Activated CD4-positive, alpha-beta T cell treated with anti-CD3 and anti-CD28 coated beads, Interleukin-2, amount 50 U/mL, for 16 hours (primary cell): ENCODE measurements at places on chromosomes 1 and 21.
A peak's percentile ranks its signal among the peaks of the same experiment; 100 is the strongest.

DNA sequence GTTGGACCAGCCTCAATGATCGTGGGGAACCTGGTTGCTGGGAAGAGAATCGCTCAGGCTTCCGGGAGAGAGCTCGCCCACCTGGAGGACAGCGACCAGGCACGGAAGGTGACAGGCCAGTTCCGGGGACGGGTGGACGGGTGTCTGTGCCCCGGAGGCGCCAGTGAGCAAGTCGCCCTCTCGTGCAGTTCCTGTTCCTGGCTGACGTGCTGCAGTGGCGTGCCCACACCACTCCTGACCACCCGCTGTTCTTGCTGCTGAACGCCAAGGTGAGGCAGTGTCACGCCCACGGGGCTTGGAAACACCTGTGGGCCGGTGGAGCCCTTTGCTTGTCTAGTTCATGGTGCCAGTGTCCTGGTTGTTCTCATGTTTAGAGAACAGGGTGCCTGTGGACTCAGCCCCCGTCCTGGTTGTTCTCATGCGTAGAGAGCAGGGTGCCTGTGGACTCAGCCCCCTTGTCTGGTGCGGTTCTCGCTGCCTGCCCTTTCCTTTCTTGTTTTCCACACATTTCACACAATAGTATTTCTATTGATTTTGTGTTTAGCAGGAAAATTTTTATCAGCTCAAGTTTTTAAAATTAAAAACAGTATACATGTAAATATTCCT, 53.1 kb downstream of the S100B start:
- DNase-seq: no peak

DNA sequence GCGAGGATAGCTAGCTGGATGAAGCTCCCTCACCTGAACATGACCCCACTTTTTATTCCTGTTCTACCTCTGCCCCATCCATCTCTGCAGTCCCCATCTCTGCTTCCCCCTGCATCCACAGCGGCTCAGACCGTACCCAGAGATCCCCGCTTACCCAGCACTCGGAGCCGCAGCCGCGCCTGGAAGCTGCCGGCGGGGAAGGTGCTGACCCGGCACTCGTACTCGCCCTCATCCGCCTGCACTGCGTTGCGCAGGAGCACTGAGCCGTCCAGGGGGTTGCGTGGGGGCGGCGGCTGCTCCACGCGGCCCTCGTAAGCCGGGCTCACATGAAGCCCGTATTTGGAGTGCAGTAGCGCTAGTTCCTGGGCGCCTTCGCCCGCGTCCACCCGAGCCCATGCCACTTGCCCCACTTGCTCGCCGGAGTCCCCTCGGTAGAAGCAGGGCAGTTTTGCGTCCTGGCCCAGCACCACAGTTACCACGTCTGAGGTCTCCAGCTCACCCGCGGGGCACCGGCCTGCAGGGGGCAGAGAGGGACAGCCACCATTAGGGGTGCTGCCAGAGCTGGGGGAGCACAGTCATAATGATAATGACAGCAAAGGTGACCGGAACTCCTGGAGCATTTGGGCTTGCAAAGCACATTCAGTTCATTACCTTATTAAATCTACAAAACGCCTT, 9.8 kb downstream of the NECTIN4 start:
- DNase-seq: peak; percentile 12

DNA sequence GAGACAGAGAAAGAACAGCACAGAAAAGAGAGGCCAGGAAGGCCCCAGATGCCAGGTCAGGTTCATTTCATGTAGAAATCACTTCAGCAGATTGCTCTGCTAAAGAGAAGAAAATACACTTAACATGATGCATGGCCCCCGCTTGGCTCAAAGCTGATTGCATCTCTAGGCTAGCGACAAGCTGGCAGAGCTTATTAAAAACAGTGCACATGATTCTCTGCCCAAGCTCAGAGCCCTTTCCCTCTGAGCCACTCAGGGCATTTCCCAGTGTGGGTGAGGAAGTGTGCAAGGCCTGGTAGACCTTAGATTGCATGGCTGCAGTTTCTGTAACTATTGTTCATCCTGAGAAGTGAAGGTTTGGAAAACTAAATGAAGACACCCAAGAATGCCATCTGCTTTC, 3.3 kb upstream of the CAPN9 start:
- DNase-seq: no peak

DNA sequence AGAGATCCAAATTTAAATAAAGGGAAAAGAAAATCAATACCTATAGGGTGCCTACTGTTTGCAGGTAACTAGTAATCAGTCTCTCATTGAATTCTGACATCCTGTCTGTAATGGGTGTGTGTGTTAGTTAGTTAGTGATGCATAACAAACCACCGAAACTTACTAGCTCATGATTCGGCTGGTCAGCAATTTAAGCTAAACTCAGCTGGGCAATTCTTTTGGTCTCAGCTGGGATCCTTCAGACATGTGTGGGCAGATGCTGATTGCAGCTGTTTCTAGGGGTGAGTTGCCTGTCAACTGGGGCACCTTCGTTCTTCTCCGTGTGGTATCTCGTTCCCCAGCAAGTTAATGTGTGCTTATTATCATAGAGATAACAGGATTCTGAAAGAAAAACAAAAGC, 40.2 kb upstream of the ZNF124 start:
- DNase-seq: no peak

- DNase-seq: no peak
These were observed 20.2 kb downstream of the SKI start for GRCh38 chr1:2248127-2248826.

GRCh38 chr1:77664939-77665516, 17.4 kb downstream of the ZZZ3 start:
- no peak for DNase-seq

- DNase-seq: no peak
These were observed 28.9 kb downstream of the ERI3 start for GRCh38 chr1:44326024-44326701.

DNA sequence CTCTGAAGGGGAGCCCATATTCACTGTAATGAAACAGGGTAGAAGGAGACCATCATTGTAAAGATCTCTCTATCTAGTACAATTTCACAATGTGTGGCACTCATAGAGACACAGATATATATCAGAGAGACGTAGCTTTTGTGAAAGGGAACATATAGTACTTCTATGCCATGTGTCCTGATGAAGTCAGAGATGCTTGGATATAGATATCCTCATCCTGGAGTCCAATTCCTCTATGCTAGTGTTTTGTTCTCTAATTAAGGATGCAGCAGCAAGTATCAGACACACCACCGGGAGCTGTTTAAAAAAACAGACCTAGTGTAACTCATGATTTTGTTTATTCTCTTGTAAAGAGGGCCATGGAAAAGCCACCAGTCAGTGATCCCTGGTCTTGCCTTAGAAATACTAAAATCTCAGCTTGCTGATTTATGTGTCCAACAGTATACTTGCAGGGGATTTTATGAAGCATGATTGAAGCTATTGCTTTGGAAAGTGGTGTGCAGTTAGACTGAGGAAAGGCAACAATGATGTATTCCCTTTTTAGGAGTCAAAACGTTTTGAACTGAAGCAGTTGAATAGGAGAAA, 2.5 kb downstream of the NCAM2 start:
- DNase-seq: no peak

DNA sequence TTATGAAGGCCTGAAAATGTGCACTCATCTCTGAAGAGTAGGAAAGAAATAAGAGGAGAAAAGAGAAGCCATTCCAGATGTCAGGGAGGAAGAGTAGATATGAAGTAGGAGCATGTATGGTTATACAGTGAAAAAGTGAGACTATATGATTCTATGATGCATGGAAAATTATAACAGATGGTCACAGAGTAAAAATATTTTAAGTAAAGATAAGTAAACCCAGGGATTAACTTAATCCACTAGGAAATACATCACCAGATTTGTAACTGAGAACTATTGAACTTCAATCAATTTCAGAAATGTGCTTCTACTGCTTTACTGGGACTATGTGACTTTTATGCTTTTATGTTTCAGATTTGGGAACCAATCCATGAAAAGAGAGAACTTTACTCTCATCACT, at the start of gene OR10J1:
Gene OR10J1 (plus strand): TSS at position 301 of the 400 bp plus-strand sequence. CDS start 70 bp downstream, at position 371.
- DNase-seq: no peak

DNA sequence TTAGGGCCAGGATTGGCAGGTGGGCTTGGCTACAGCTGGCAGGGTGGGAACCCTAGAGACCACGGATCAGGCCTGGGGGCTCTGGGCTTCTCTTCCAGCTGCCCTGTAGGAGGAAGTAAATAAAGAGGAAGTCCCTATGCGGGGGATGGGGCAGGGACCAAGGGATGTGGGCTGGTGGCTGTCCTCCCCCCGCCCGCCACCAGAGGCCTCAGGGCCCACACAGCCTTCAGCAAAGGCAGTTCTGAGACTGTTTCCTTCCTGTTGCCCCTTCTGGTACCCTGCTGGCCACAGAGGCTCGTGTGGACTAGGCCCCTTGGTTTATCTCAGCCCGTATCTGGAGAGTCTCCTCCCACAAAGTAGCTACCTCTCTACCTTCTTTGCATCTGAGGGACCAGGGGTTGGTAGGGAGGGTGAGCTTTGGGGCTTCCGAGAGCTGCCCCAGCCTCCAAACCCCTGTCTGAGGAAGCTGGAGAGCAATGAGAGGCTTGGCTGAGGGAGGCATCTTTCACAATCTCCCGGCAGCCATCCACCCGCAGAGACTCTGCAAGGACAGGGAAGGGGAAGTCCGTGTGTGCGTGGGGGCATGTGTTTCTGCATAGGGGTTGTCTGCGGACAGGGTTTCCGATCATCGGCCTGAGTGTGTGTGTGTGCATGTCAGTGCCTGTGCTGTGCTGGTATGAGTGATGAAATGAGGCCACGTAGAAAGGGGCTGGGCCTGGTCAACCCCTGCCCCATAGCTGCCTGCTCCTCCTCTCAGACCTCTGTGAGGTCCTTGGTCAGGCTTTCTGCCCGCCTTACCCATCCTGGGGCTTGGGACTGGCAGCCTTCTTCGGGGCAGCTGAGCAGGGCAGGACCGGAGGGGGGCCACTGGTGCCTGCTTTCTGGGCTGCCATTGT, 12.5 kb downstream of the RPS6KA1 start:
- DNase-seq: peak; percentile 91

GRCh38 chr1:169129109-169129784, 22.8 kb downstream of the ATP1B1 start:
- DNase-seq: no peak

- no peak for DNase-seq
These were observed 1.7 kb upstream of the SMAP2 start for GRCh38 chr1:40371707-40372258.

GRCh38 chr1:99548943-99549605, 96.8 kb upstream of the PALMD start:
- DNase-seq: no peak

GRCh38 chr1:247274605-247275256, 18.9 kb downstream of the VN1R5 start:
- no peak for DNase-seq

GRCh38 chr1:226309398-226310244, 657 bp upstream of the LIN9 start:
- DNase-seq: no peak

- DNase-seq: no peak
These were observed 498.7 kb upstream of the NFIA start for GRCh38 chr1:60583696-60584095.

DNA sequence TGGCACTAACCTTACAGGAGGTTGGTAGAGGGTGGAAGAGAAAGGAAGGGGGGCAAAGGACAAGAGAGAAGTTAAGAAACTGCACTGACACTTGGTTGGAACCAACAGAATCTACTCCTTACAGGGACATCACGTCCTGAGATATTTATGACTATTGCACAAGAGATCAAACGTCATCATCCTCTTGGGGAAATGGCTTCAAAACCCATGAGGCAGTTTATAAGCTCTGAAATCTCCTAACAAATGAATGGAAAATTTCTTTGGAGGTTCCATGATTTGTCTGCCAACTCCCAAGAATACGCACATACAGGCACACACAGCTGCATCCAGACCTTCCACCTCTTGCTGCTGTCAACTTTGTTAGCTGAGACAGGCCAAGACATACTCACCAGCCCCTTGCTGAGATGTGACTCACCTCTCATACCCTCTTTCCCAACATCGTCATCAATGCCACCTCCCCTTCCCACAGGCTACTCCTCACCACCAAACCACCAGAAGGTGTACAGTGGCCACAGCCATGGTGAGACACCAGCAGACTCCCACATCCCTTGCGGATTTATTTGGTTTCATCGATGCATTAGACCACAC, 135.5 kb downstream of the SETD4 start:
- peak; percentile 1 for DNase-seq

- no peak for DNase-seq
These were observed 1.0 kb downstream of the CDKN2C start for GRCh38 chr1:50970931-50971582.

DNA sequence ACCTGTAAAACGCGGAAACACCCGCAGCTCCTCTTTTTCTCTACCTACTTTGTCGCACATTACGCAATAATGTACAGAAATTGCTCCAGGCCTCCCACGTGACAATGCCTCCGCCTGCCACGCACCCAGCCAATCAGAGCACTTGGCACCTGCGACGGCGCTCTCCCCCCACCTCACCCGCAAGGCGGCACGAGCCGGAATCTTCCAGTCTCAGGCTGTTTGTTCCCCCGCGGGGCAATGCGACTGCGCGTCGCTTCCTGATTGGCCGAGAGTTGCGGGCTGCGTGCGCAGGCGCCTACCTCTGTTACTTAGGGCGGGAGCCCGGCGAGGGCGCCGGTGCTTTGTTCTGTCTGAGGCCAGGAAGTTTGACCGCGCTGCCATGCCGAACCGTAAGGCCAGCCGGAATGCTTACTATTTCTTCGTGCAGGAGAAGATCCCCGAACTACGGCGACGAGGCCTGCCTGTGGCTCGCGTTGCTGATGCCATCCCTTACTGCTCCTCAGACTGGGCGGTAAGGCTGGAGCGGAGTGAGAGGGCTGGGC, at the start of gene MAEL:
Gene MAEL (plus strand): TSS at position 307 of the 542 bp plus-strand sequence. CDS start 73 bp downstream, at position 380.
- no peak for DNase-seq

DNA sequence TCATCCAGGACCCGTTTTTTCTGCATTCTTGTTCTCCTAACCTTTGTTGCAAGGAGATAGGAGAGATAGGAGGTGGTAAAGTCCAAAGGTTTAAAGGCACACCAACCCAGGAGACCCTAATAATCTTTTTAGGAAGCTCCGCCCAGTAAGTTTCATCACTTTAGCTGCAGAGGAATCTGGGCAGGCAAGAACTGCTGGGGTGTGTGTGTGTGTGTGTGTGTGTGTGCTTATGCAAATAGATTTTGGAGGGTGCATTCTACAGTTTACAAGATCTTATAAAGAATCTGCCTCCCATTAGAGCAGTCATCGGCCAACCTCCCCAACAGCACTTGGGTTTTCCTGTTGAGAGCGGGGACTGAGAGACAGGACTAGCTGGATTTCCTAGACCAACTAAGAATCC, 3.9 kb upstream of the IL10 start:
- DNase-seq: no peak
